Kidney (tissue), 22 donors: ENCODE measurements at places on chromosomes 2 and 18.

GRCh38 chr2:157845081-157845480 is 31.0 kb downstream of the ACVR1 start:
- DNase-seq = no peak

DNA sequence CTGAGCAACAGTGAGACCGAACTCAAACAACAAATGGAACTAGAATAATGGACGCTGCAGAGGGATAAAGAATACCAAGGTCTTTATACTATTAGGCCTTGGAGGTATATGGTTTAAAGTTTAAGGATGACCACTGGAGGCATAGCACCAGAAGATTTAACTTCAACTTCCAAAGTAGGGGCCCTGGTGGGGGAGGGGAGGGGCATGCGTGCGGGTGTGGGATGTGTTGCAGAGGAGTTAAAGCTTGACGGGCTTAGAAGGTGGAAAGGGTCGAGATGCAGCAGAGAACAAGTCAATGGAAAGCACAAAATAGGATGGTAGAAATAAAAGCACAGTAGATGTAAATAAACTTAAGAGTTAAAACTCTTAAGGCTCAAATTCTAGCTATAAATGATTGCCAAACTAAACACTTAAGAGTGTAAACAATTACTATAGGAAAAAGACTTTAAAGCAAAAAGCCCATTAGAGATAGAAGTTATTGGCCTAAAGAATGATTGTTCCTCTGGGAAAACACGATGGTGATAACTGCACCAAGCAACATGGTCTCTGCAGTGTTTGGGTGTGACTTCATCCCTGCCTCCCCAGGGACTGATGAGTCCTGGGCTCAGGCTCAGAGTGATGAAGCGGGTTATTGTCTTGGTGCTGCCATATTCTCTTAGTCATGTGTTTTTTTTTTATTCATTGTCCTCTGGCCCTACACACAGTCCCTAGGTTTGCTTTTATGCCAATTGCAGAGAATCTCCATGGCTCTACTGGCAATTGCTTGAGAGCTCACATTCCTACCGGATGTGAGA is 13.0 kb downstream of the RRM2 start:
- DNase-seq = no peak

- DNase-seq = no peak
Observed at GRCh38 chr18:60506190-60506589, 133.6 kb upstream of the MC4R start.

- DNase-seq = peak; percentile 46
Observed at GRCh38 chr2:217249121-217250012, 389.5 kb upstream of the TNP1 start.

- no peak for DNase-seq
Observed at GRCh38 chr18:35578481-35578880, 3.1 kb upstream of the GALNT1 start.

DNA sequence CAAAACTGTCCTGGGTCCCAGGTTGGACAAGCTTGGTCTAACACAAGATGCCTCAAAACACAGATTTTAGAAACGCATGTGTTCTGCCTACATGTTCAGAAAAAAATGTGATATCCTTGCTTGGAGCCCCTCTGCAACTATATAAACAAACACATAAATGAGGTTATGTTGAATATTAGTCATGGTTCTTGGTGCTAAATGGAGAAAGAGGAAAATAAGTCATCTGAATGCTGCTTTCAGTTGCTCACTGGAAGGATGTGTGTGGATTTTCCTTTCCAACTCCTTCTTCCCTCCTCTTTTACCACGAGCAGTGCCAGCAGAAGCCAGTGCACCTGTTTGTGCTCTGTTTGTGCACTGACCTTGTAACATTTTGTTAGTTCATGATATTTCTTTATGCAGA is 85.3 kb downstream of the PIEZO2 start:
- DNase-seq = no peak

GRCh38 chr2:52844701-52845423 is 922.7 kb upstream of the CHAC2 start:
- no peak for DNase-seq

GRCh38 chr2:150609831-150610582 is 122.5 kb upstream of the RND3 start:
- no peak for DNase-seq

DNA sequence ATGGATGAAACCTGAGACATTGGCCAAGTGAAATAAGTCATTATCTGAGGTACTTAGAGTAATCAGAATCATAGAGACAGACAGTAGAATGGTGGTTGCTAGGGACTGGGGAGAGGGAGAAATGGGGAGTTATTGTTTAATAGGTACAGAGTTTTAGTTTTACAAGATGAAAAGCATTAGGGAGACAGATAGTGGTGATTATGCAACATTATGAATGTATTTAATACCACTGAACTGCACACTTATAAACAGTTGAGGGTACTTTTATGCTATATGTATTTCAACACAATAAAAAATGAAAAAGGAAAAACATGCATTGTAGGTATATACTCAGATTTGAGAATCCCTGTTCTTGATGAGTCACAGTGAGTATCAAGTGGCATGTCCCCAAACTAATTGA is 59.7 kb downstream of the EPC2 start:
- DNase-seq = no peak

GRCh38 chr18:76619621-76620315 is 124.7 kb upstream of the ZNF516 start:
- peak; percentile 88 for DNase-seq

DNA sequence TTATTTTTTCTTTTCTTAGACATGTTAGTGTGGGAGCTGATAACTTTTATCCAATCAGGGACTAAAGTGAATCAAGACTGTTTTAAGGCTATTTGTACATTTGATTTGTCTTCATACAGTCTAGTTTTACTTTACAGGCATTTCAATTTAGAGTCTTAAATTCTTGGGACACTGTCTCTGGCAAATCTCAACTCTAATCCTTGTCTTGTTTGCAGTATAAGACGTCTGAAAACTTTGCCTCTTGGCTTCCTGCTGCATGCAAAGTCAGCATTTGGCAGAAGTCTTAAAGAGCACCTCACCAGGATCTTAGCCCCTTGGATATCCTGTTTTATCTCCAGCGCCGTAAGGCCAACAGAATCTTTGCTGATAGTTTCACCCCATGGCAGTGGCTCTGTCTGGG is 30.3 kb downstream of the SPOPL start:
- no peak for DNase-seq

- DNase-seq = peak; percentile 77
Observed at GRCh38 chr2:199471443-199472057, 13.8 kb upstream of the SATB2 start.

DNA sequence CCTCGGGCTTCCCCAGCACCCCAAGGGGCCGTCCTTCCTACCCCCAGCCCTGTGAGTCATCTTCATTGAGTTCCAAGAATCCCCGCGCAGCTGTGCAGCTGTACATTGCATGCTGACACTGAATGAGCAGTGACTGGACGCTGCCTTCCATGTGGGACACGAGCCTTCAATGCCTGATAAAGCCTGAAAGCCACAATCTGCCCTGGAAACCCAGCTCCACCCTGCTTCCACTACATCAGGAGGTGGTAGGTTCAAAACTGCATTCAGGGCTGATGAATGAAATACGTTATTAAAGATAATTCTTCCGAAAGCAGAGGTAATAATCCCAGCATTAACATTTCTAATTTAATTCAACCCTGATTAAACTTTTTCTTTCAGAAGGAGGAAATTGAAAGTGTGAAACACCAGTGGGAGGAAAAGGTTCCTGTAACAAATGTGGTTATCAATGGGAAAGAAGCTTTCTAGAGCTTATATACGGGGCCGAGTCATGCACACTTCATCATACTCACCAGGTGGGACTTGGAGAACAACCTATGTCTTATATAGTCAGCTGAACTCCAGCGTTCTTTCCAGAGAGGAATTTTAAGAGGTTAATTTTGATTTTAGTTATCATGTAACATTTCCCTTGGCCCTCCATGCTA is 360.1 kb downstream of the LPIN1 start:
- no peak for DNase-seq

- no peak for DNase-seq
Observed at GRCh38 chr2:156192468-156192867, 140.1 kb downstream of the NR4A2 start.

DNA sequence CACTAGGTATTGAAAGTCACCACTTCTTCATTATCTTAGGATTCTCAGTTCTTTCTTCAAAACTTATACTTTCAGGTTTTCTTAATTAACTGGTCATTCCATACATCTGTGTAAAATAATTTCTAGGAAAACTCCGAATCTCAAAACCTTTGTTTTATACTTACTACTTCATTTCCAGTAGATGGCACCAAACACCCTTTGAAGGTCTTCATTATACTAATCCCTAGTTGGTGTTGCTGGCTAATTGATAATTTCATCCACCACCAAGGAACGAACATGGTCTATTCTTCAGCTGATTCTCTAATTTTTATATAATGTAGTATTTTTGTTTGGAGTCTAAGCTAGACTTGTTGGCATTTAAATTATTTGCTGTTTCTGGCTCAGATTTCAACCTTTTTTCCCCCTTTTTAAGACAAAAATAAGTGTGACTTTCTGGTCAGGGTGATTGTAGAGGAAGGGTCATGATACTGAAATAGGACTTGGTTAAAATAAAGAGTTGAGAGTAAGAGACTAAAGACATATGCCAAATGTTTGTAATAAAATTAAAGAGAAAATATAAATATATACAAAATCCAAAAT is 2.8 kb upstream of the MXD1 start:
- DNase-seq = no peak

DNA sequence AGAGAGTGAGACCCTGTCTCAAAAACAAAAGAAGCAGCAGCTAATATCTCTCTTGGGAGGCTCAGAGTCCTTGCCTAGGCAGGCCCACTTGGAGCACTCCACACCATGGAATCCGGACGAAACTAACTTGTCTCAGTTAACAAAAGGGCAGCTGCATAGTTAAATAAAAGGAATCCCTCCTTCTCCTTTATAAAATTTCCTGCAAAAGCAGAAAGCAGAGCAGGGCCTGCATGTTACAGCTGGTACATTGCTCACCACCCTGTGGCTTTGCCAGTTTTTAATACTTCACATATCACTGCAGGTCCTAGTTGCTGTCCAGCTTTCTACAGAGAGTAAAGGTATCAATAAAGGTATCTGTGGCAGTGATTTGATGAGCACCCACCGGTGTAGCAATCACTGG is 93.6 kb downstream of the ASAP2 start:
- no peak for DNase-seq

- DNase-seq = no peak
Observed at GRCh38 chr18:68840554-68841263, 42.8 kb downstream of the CCDC102B start.

GRCh38 chr2:181954538-181954883 is 31.1 kb upstream of the PPP1R1C start:
- DNase-seq = no peak

DNA sequence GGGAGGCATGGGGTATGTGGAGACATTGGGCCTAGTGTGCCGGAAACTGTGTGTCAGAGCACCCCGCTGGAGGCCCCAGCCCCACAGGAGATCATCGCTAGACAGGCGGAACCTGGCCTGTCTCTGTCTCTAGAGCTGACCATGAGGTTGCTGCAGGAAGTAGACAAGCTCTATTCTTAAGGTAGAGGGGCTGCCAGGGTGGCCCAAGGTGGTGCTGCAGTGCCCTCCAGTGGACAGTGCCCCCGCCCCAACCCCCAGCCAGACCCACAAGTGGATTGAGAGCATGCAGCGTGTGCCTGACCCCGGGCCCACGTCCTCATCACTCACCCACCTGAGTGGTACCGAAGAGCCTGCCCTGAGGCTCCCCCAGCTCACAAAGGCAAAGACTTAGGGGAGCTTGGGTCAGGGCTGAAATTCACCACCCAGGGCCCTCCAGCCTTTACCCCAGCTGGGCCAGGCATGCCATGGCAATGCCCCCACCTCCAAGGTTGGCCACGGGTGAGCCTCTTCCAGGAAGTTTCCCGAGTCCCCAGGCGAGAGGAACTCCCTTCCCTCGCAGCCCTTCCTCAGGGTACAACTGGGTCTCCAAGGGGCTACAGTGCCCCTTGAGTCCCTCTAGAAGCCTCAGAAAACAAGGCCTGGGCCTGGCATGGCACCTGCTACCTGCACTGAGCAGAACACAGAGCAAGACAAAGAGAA is 155.0 kb downstream of the TTC32 start:
- DNase-seq = peak; percentile 69

DNA sequence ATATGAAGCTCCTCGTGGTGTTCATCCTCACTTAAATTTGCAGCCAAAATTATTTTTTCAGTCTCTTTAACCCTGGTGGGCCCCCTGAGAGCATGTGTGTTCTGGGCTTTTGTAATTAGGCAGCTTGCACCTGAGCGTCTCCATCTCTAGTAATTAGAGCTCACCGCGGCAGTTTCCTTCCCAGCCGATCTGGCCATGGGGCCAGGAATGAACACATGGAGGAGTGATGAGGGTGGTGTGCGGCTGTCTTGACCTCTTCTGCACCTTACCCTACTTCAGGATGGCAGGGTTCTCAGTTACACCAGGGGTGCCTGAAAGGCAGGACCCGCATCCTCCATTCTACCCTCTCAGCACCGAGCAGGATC is 98.5 kb downstream of the AFF3 start:
- DNase-seq = no peak

GRCh38 chr2:151891566-151892194 is 63.5 kb upstream of the ARL5A start:
- DNase-seq = no peak

- DNase-seq = no peak
Observed at GRCh38 chr18:79760881-79761280, 36.9 kb upstream of the KCNG2 start.

DNA sequence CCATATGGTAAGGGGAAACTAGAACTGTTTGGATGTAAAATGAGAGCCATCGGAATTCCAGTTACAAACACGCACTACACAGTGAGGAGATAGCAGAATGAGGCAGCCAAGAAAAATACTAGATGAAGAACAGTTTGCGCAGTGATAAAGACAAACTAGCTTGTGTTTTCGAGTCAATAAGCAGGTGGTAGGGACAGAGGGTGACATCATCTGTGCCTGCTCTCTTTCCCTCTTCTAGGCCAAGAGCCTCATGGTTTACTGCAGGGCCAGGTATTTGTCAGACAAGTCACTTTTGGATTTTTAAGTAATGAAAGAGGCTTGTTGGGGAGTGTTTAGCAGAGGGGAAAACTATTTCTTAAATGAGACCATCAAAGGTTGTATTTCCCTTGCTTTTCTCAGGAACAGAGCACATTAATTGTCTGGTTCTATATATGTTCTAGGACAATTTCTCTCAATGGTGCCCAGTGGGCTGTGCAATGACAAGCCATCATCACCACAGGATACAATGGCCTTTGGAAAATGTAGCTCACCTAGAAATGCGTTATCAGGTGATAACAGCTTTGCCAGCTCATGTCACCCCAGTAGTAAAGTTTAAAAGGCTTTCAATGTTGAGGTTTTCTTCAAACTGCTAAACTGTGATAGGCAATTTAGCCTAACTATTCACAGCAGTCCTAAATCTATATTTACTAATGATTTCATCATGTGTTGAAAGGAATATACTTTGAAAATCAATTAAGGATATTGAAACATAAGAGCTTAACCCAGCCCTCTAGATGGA is 1210.3 kb upstream of the ZEB2 start:
- no peak for DNase-seq

GRCh38 chr2:45986509-45986908 is 310.7 kb upstream of the EPAS1 start:
- no peak for DNase-seq
